ENCODE measurements at places on chromosomes 1 and 21.

GRCh38 chr1:209983953-209984352 lies 45.9 kb downstream of the SYT14 start:
- DNase-seq: no peak

GRCh38 chr1:61231795-61232194 lies 149.4 kb downstream of the NFIA start:
- DNase-seq: no peak

DNA sequence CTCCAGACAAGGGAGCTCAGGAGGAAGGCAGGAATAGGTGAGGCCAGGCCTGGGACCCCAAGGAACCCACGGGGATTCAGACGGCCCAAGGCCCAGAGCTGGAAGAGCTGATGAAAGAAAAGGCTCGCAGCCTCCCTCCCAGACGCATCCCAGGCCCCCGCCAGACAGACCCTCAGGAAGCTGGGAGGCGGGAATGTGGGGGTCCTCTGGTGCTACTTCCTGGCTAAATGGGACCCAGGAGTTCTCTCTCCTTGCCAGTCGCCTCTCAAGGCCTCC lies 430 bp downstream of the FBXO2 start:
- no peak for DNase-seq

DNA sequence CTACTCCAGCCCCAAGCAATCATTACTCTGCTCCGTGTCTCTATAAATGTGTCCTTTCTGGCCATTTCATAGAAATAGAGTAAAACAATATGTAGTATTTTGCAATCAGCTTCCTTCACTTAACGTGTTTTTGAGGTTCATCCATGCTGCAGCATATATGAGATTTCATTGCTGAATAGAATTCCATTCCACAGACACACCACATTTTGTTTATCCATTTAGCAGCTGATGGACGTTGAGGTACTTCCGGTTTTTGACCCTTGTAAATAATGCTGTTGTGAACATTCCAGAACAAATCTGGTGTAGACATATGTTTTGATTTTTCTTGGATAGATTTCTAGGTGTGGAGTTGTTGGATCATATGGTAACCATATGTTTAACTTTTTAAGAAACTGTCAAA lies 30.7 kb downstream of the ADAM30 start:
- no peak for DNase-seq

DNA sequence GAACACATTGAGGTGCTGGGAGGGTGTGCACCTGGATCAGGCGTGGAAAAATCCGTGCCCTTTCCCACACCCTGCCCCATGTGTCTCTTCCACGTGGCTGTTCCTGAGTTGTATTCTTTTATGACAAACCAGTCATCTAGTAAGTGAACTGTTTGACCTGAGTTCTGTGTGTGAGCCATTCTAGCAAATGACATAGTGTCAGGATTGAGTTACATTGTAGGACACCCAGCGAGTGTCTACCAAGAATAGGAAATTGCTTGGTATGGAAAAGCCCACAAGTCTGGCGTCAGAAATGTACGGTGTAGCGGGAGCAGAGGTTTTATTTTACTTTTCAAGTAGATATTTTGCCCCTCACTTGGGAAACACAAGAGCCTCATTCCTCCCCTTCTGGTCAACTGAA lies 1.2 kb upstream of the MRAP start:
- no peak for DNase-seq

DNA sequence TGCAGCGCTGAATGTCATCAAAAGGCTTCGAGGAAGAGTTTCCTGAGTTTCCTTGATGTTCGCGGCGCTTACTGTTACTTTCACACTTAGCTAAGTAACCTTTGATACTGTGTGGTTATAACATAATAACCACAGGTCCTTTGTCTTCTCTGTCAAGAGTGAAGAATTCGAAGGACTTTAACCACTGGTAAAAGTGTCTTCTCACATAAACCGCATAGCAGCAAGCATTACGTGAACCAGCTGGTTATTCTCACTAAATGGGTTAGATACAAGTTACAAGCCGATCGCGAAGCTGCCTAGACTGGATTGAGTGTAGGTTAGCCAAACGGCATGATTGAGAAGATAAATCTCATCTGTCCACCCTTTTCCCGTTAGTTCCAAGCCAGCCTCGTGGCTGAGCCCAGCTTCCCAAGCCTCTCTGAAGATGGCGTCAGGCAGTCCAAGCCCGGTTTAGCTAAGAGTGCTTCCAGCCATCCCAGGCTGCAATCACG lies 18.3 kb upstream of the IFNGR2 start:
- DNase-seq: no peak
